ENCODE measurements at places on chromosomes 7 and 10.

DNA sequence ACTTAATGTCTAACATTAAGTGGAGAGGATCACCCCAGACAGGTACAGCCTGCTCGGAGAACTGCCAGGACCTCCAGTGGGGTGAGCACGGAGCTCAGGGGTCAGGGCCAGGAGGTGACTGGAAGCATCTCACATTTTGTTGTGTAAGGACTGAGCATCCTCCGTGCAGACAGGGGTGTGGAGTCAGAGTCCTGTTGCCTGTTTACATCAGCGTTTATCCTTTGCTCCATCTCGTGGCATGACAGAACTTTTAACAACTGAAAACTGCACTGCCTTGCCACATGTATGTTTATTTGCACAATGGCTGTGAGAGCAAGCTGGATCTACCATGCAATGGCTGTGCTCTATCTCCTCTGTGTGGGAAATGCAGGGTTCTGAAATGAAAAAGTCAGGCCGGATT, 175.4 kb upstream of the AKR1E2 start:
- no peak for DNase-seq

GRCh38 chr7:117505238-117505637, 25.4 kb downstream of the CFTR start:
- DNase-seq, result no peak

- DNase-seq, result no peak
These were observed 52.7 kb downstream of the KIAA1217 start for GRCh38 chr10:24261627-24262026.

DNA sequence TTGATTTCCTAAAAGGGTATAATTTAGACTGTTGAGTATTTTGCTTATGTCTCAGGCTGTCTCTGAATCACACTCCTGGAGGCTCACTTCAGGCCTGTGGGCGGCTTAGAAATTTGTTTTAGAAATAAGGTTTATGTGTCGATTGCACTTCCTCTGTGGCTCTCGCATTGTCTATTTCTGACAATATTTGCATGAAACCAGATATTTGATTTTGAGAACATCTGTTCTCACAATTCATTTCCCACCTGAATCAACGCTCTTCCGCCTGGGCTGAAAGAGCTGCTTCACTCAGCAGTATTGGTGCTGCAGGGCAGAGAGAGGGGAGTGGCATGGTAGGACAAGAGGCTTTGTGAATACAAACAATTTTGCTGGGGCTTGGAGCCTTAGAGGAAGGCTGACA, 262.0 kb downstream of the ADRA2A start:
- no peak for DNase-seq

GRCh38 chr10:132269266-132270230, 38.2 kb downstream of the STK32C start:
- DNase-seq, result no peak
